ENCODE measurements at places on chromosomes 16 and 17. TPM values are rescaled to one million over a fixed set of nuclear protein-coding genes. Genes with fewer than 3 reads are reported as not detected.

NHLRC4 gene
- polyA plus RNA-seq = 4.6 TPM

GRCh38 chr17:34798581-34798980 is 162.7 kb downstream of the CCT6B start:
- no peak for DNase-seq

DNA sequence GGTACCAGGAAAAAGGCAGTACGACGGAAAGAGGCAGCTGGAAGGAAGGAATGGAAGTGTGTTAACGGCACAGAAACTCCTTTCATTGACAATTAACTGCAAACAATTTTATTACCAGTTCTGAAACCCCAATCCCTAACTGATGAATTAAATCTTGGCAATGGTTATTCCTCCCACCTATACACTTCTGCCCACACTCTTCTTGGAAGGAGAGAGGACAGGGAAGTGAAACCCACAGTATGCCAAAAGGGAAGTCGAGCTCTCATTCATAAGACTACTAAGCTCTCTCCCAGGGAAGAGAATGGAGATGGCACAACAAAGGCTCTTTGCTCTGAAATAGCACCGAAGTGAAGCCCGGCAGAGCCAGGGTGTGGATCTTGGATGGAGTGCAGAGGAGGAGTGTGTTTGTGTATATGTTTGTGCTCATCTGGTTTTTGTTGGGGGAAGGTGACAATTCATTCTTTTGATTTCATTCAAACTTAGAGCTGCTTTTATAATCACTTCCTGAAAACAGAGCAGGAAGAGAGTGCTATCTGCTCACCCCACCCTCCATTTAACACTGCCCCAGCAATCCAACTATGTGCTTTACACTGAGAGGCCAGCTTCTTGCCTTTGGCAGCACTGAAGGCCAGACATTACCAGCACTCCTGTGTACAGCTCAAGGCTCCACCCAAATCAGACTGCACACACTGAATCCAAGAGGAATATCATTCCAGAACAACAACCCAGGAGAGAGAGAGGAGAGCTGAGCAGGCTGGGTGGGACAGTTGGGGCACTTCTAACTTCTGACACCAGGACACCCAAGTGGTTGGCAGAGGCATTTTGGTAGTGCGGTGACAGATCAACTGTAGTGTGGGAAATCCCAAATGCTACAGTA is 68.7 kb downstream of the HIC1 start:
- DNase-seq = no peak

DNA sequence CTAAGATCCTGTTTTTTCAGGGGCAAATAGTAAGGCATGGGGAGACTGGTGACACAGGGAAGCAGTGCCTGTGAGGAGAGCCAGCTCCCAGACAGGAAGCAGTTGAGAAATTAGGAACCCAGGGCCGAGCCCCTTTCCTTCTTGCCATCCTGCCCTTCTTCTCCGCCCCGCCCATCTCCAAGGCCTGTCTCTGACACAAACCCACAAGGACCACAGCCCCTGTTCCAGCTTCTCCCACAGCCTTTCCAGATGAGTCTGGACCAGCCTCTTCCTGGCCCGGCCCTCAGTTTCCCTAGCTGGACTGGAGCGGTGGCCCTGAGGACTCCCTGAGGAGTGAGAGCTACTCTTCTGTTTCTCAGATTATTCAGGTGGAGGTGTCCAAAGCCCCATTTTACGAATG is 9.9 kb downstream of the CCDC102A start:
- no peak for DNase-seq

RGS9 gene
- not detected for polyA plus RNA-seq

- DNase-seq = no peak
Observed at GRCh38 chr17:6241381-6241780, 171.2 kb downstream of the WSCD1 start.

- DNase-seq = no peak
Observed at GRCh38 chr17:73197161-73197560, 4.3 kb downstream of the COG1 start.

GRCh38 chr17:15381707-15382106 is 40.3 kb upstream of the TEKT3 start:
- no peak for DNase-seq

MYOCD gene
- polyA plus RNA-seq = not detected

GRCh38 chr16:2474877-2475412 is at the start of gene TBC1D24:
Gene TBC1D24, plus strand, starts transcription at chr16:2475127. Its CDS starts 21,022 bp downstream, at chr16:2496149.
- DNase-seq = peak; percentile 61

- no peak for DNase-seq
Observed at GRCh38 chr17:77637818-77638575, 320.5 kb upstream of the TNRC6C start.

DNA sequence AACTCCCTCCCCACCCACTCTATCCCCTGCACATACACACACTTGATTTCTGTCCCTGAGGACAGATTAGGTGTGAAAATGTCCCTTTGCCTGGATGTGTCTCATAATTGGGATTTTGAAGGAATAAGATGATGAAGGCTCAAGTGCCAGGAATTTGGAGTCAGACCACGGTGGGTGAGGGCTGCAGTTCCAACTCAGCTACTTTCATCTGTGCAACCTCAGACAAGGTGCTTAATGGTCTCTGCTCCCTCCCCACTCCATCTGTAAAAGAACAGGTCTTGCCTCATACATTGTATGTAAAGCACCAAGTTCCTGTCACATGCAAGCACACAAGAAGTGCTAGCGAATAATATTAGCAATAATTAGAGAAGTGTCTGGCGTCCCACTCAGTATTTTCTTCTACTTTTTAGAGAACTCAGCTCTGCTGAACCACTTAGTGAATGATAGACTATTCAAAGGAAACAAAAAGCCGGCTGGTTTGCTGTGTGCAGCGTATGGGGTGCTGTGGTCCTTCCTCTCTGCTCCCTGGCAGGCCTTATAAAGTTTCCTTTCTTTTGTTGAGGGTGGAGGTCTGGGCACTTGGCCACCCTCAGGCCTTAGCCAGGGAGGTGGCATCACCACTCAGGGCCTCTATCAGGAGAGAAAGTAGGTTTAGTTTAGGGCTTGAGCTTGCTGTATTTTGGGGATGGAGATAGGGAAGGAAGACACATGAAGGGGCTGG is 6.4 kb downstream of the TBX4 start:
- no peak for DNase-seq

GRCh38 chr17:29505836-29506235 is 61.0 kb downstream of the ABHD15 start:
- no peak for DNase-seq

GRCh38 chr17:57954397-57955182 is 622 bp downstream of the CUEDC1 start:
- peak; percentile 5 for DNase-seq

- DNase-seq = peak; percentile 71
Observed at GRCh38 chr16:24516900-24517669, 22.3 kb upstream of the RBBP6 start.

- no peak for DNase-seq
Observed at GRCh38 chr17:28895794-28896447, 1.6 kb downstream of the FLOT2 start.

DNA sequence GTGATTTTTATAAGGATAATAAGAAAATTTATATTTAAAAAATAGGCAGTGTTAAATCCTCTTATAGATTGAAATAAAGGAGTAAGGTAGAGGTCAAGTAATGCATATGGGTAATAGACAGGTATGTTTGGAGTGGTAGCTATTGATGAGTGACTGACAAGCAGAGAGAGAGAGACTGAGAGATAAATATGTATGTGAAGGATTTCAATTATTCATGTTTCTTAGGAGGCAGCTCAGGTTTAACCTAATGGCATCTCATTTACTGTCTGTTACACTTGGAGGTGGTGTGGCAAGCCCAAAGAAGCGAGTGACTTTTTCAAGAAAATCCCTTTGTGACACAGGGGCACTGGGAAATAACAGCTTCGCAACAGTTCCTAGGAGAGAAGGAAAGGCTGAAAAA is 120.2 kb downstream of the KIF2B start:
- DNase-seq = no peak

DNA sequence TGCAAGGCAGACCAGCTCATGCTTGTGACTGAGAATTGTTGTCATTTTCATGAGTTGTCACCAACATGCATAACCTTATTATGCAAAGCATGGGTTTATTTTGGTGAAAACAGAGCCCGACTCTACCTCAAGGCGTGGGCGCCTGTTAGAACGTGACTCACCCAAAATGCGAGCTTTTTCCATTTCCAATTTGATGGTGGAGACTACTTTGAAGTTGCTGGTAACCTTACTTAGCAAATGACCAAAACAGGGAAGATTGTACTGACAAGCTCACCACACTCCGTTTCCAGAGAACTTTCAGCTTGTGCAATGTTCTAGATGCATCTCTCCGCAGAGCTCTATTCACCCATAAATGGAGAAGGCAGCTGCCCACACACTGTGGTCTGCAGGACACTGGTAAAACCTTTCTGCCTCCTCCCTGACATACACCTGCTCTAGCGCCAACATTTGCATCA is 284.5 kb downstream of the MAF start:
- no peak for DNase-seq

- DNase-seq = no peak
Observed at GRCh38 chr17:73089322-73090317, 2.9 kb downstream of the SLC39A11 start.

GRCh38 chr17:47850692-47851573 is at the start of gene SP6:
Gene SP6, minus strand, starts transcription at chr17:47851163. Its CDS starts 2,734 bp downstream, at chr17:47848429.
- no peak for DNase-seq

- DNase-seq = no peak
Observed at GRCh38 chr16:52068447-52069074, 478.4 kb downstream of the TOX3 start.

- no peak for DNase-seq
Observed at GRCh38 chr16:55508941-55509931, at the start of gene LPCAT2. Gene LPCAT2, plus strand, starts transcription at chr16:55509072. Its CDS starts 110 bp downstream, at chr16:55509182.

DNA sequence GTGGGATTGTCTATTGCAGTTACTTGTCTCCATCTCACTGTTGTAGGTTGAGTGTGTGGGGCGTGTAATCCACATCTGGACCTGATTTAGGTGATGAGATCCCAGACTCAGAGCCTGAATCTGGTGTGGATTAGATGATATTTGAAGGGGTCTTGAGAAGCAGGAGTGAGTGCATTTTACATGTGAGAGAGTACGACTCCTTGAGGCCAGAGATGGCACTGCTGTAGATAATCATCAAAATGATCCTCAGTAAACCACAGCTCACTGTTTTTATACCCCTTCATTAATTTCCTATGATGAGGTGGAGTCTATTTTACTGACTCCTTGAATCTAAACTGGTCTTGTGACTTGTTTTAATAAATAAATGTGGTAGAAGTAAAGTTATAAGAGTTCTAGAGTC is 732.5 kb downstream of the KCNJ2 start:
- no peak for DNase-seq

DNA sequence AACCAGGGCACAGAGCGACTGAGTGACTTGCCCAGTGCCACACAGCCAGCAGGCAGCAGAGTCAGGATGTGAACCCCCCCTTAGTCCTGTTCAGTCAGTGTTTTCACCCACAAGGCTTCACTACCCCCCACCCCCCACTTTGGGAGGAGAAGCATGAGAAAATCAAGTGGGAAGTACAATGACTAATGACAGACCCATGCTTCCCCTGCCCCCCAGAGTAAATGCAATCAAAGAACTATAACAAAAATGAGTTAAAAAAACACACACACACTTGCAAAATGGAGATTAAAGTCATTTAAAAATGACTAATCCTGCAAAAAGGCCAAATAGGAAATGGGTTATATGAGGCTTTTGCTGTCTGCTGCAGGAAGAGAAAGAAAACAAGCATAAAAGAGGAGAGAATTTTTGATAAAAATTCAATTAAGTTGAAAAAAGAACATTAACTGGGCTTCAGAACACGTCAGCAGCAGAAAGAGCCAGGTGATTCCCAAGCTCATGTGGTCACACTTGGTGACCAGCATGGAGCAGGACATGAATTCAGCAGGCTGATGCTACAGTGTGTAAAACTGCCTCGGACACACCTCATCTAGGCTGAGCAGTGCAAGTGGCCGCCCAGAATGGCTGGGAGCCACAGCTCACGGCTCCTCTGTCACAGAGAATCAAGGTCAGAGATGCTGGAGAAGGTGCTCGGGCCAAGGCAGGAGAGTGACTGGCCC is 212.3 kb downstream of the ZNF423 start:
- DNase-seq = no peak

DNA sequence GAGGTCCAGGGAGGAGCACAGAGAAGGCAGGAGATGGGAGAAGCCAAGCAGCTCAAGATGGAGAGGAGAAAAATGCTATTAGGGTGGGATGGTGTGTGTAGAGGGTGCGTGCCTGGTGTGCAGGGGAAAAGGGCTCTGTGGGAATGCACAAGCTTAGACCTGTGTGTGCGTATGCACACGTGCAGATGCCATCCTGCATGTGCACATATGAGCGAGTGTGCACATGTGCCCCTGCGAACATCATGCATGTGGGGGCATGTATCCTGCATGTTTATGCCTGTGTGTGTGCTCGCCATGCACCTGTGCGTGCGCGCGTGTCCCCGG is 438 bp upstream of the KCNJ12 start:
- no peak for DNase-seq

CNGB1 gene
- polyA plus RNA-seq = not detected

DNA sequence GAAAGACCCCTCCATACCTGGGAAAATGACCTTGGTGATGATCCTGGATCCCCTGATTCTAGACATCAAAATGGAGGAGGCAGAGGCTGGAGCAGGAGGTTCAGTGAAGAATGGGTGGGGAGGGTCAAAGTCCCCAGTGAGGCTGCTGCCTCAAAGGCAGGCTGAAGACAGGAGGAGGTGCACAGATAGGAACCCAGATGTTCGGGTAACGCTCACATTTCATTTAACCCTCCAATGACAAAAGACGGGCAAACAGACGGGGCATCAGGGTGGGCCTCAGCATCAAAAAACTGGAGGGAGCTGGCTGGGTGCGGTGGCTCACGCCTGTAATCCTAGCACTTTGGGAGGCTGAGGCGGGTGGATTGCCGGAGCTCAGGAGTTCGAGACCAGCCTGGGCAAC is at the start of gene ANKRD40CL:
Gene ANKRD40CL (minus strand): TSS at position 73 of the 400 bp plus-strand sequence. CDS start 605 bp downstream, outside the sequence.
- no peak for DNase-seq

- DNase-seq = no peak
Observed at GRCh38 chr17:6536566-6537065, 19.7 kb downstream of the PITPNM3 start.

DNA sequence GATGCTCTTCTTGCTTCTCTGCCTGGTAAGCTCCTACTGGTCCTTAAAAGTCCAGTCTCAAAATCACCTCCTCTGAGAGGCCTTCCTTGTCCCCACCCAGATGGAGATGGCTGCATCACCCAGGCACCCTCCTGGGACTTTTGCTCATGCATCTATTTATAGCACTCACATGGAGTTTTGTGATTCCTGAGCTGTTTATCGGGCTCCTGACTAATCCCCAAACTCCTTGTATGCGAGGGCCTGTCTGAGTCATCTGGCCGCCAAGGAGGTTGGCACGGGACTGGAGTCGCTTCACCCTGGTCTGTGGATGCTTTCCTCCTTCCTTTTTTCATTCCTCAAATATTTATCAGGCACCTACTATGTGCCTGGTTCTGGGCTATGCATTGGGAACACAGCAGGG is 2.3 kb upstream of the MAP2K3 start:
- DNase-seq = no peak

DNA sequence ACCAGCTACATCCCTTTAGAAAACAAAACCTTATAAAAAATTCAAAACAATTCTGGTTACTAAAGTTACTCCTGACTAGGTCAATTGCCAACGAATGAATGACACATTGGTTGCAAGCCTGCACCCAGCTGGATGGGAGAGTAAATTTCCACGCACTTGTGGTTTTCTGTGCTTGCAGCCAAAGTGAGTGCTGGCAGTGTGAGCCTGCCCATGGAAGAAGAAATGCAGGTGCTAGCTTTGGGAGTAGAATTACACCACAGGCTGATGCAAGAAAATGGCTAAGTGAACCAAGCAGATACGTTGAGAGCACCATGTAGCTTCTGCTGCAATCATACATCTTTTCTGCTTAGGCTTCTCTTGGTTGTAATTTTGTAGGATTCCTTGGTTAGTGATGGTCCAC is 74.6 kb downstream of the SYCE1L start:
- no peak for DNase-seq

All from naive thymus-derived CD4-positive, alpha-beta T cell (primary cell).